ENCODE measurements at places on chromosomes 7 and 10. TPM values are rescaled to one million over a fixed set of nuclear protein-coding genes. Genes with fewer than 3 reads are reported as not detected.

IDI2 gene
- total RNA-seq, result not detected

ITIH5 gene
- 0.30 TPM for total RNA-seq

HOXA6 gene
- 6.5 TPM for total RNA-seq

TRA2A gene
- 15.9 TPM for total RNA-seq

VAX1 gene
- not detected for total RNA-seq

BLNK gene
- total RNA-seq, result not detected

PTF1A gene
- total RNA-seq, result not detected

BMPER gene
- not detected for total RNA-seq

MRC1 gene
- total RNA-seq, result 17.5 TPM

TFR2 gene
- total RNA-seq, result 0.44 TPM

OR2A1 gene
- total RNA-seq, result not detected

LSM5 gene
- 50.5 TPM for total RNA-seq

AGAP5 gene
- total RNA-seq, result 0.74 TPM

TUBB8 gene
- 0.13 TPM for total RNA-seq

MYO1G gene
- 0.25 TPM for total RNA-seq

LZTS2 gene
- total RNA-seq, result 95.7 TPM

MMD2 gene
- total RNA-seq, result not detected

ZP3 gene
- 0.60 TPM for total RNA-seq

CCDC172 gene
- total RNA-seq, result not detected

ODAD2 gene
- 1.7 TPM for total RNA-seq

PCDH15 gene
- total RNA-seq, result not detected

TCAF2 gene
- 16.5 TPM for total RNA-seq

NPFFR1 gene
- total RNA-seq, result not detected

MGMT gene
- 20.4 TPM for total RNA-seq

SAP25 gene
- total RNA-seq, result not detected

INSYN2A gene
- total RNA-seq, result 0.07 TPM

HGF gene
- 0.69 TPM for total RNA-seq

CRYGN gene
- not detected for total RNA-seq

SPDYE16 gene
- total RNA-seq, result not detected

GAD2 gene
- total RNA-seq, result not detected

ZCWPW1 gene
- 0.98 TPM for total RNA-seq

C10orf67 gene
- not detected for total RNA-seq

ATOH7 gene
- total RNA-seq, result not detected

ANKRD1 gene
- total RNA-seq, result 785 TPM

RSPH10B2 gene
- 0.05 TPM for total RNA-seq

CNPY4 gene
- total RNA-seq, result 23.8 TPM

CUTC gene
- 19.1 TPM for total RNA-seq

Data from mammary microvascular endothelial cell (primary cell).